ELF-1 (cell line): ENCODE measurements at places on chromosomes 13 and 19.
A peak's percentile ranks its signal among the peaks of the same experiment; 100 is the strongest.

- no peak for DNase-seq
Observed at GRCh38 chr13:46396341-46396740, 9.3 kb upstream of the RUBCNL start.

DNA sequence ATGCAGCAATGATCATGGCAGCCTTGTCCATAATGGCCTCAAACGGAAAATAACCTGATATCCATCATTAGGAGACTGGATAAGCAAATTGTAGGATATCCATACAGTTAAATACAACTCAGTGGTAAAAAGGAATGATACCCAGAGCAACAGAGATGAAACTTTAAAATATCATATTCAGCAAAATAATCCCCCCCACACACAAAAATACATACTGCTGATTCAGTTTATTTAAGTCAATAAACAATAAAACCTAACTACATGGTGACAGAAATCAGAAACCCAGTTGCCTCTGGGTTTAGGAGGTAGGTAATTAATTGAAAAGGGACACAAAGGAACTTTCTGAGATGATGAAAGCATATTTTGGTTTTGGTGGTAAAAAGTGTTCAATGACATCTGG is 27.9 kb upstream of the DLEU7 start:
- DNase-seq, result no peak

DNA sequence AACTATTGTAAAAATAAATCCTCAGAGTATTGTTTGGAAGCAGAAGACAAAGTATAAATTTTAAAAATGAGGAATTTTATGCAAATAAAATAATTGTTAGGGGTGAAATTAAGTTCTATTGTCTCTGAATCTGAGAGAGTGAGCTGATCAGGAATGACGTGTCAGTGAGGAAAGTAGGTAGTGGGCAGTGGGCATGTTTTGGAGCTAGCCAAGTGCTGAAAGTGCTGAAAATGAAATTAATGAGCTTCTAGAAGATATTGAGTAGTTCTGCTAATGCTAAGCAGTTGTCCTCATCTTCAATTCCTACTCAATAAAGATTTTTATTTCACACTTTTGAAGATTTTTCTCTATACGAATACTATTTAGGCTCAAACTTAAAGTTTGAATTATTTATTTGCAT is 1167.8 kb upstream of the PCDH20 start:
- DNase-seq, result no peak

- no peak for DNase-seq
Observed at GRCh38 chr19:30710721-30711120, 338.5 kb downstream of the ZNF536 start.

- no peak for DNase-seq
Observed at GRCh38 chr19:29813642-29814041, 1.9 kb downstream of the CCNE1 start.

GRCh38 chr13:38301236-38301635 is 48.4 kb upstream of the UFM1 start:
- DNase-seq, result no peak

- DNase-seq, result no peak
Observed at GRCh38 chr13:73970421-73971055, 163.7 kb downstream of the KLF12 start.

DNA sequence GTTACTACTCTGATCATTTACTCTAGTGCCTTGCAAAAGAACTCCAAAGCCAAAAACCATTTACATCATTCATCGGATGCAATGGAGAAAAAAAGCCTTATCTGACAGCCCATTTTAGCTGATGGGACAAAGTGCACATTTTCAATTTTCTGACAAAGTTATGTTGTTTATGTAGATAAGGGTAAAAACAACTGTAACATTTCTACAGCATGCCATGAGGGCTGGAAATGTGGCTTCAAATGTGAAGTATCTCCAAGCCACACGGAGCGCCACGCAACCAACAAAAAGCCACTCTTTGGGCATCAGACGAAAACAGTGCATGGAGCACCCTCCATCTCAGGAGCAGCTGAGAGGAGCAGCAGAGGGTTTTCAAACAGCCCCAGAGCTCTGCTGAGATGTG is 364.6 kb upstream of the ZNF507 start:
- no peak for DNase-seq

DNA sequence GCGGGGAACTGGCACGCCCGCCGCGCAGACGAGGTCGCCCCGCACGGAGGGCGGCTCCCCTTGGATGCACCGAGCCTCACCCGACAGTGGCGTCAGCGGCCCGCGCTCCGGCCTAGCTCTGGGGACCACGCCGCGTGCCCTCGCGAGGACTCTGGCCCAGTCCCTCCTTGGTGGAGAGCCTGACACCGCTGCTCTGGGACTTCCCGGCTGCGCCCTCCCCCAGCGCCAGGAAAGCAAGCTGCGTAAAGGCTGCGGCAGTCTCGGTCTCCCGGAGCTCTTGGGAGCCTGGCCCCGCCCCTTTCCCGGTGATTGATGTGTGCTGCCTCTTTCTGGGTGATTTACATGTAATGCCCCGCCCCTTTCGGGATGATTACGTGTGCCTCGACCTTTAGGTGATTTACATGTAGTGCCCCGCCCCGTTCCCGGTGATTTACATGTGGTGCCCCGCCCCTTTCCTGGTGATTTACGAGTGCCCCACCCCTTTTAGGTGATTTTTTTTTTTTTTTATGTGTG is at the start of gene LENG9:
LENG9 (minus strand) TSS at position 248 of the 513 bp plus-strand sequence. CDS start 252 bp downstream, outside the sequence.
- DNase-seq, result no peak

DNA sequence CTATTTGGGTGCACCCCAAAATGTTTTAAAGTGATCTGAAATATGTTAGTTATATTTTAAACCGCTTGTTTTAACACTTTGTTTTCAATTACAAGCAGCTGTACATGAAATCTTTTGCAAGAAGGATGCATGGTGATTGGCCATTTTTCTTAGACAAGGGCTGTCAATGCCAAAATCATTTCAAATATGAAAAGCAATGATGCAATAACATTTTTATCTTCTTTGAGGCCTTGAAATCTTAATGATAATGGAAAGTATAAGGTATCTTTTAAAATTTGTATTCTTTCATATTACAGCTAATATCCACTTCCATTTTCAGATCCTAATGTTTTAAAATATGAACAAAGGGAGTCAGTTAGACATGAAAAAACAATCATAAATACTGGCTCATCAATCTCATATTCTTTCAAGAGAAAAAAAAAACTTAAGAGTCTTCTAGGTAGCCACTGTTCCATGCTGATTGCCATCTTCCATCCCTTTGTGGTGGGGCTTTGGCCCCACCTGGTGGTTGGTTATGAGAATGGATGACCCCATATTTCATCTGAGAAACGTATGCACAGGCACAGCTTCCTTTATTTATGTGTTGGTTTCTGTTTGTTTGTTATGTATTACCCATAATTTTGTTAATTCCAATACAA is 330.3 kb upstream of the MIR17HG start:
- peak; percentile 59 for DNase-seq

DNA sequence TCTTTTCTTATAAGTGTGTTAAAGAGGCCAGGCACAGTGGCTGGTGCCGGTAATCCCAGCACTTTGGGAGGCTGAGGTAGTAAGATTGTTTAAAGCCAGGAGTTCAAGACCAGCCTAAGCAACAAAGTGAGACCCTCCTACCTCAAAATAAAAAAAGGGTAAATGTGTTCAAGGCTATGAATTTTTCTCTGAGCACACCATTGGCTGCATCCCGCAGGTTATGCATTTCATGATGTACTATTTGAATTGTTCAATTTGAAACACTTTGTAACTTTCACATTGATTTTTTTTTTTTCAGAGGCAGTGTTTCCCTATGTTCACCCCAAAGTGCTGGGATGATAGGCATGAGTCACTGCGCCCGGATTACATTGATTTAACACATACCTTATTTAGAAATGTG is 138.1 kb downstream of the PTPRS start:
- DNase-seq, result no peak
